RWPE1 (cell line): ENCODE measurements at places on chromosomes 3 and 15.

DNA sequence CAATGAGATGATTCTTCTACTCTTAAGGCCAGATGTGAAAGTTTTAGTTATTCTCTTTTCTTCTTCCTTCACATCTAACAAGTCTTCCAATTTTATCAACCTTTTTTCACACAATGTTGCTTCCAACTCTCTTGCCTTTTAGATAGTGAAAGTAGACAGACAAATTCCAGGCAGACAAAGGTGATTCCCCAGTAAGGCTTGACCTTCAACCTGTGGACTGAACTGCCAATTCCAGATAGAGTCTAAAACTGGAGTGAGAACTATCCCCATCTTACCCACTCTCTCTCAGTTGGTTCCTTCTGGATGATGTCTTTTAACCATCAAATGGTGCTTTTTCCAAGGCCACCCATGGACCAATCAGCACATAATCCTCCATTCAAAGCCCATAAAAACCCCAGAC is 159.0 kb downstream of the NSUN3 start:
- no peak for DNase-seq

GRCh38 chr15:89749951-89750559 is 994 bp downstream of the MESP1 start:
- DNase-seq = no peak

DNA sequence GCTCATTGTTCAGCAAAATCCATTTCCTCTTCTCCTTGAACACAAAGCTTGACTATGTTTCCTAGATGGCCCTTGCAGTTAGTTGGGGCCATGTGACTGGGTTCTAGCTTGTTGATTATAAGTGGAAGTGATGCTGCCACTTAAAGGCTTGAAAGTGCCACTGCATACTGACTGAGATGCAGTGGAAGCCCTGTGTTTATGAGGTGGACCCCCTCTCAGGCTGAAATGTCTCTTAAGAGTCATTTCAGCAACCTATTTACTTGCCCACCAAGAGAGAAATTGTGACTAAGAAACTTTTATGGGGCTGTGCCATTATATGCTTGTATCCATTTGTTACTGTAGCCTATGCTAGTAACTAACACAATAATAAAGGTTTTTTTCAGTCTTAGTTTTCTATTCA is 8.4 kb upstream of the ANP32A start:
- no peak for DNase-seq

DNA sequence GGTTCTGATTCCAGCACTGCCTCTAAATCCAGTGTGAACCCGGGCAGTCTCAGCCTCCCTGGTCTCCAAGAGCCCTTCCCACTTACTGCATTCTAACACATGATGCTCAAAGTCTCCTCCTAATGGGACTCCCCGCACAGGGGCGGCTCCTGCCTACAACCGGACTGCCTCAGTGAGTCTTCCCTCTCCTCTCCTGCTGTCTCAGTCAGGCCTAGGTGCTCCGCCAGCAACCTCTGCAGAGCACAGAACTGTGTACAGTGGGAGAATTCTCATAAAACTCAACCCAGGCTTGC is 28.9 kb downstream of the TBC1D2B start:
- no peak for DNase-seq
